ENCODE measurements at places on chromosomes 1 and 21.

- DNase-seq: peak; percentile 66
These were observed 43.7 kb downstream of the BACH1 start for GRCh38 chr21:29342363-29342957.

GRCh38 chr1:84847253-84848250 is 45.5 kb downstream of the LPAR3 start:
- DNase-seq: no peak

DNA sequence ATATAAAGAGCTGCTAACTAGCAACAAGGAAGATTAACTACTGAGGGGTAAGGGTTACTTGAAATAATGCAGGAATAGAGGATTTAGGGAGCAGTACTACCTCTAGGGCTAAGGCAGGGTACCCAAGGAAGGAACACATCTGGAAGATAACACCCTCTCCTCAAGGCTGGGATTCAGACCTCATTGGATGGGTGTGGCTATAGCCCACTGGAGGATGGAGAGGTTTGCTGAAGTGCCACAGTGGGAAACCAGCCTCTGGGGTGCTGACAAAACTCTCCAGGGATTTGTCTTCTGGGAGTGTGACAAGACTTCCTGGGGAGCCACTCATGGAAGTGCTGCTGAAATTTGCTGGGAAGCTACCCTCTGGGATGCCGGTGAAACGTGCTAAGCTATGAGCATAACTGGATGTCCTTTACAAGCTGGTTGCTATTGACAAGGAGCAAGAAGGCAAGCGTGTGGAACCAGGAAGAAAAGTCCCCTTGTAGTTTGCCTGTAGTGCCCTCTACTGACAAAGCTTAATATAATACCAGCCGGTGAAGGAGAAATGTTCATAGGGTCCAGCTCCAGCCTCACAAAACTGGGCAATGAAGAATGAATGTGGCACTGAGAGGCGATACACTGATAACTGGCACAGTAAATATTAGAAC is 122.8 kb upstream of the USP24 start:
- DNase-seq: no peak

- no peak for DNase-seq
These were observed 115.1 kb downstream of the ETS2 start for GRCh38 chr21:38920631-38921398.

DNA sequence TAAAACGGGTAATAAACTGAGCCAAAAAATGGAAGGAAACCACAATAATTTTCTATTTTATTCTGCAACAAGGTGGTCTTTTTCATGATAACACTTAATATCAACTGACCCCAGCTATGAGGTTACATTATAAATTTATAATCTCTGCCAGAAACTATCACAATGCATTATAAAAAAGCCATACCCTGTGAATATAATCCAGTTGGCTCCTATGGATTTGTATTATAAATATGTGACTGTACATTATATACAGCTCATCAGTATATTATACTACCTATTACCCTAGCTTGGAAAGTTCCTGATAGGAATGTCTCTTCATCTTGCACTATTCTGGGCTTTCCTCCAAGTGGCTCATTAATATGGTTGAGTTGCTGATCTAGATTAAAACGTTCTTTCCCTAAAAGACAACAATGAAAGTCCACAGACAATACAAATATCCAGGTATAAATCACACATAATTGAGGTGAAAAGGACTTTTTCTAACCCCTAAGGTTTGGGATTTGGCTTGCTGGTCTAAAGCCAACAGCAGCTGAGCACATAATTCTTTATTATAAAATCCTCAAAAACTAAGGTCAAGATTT is 487.7 kb downstream of the TTLL7 start:
- DNase-seq: no peak

DNA sequence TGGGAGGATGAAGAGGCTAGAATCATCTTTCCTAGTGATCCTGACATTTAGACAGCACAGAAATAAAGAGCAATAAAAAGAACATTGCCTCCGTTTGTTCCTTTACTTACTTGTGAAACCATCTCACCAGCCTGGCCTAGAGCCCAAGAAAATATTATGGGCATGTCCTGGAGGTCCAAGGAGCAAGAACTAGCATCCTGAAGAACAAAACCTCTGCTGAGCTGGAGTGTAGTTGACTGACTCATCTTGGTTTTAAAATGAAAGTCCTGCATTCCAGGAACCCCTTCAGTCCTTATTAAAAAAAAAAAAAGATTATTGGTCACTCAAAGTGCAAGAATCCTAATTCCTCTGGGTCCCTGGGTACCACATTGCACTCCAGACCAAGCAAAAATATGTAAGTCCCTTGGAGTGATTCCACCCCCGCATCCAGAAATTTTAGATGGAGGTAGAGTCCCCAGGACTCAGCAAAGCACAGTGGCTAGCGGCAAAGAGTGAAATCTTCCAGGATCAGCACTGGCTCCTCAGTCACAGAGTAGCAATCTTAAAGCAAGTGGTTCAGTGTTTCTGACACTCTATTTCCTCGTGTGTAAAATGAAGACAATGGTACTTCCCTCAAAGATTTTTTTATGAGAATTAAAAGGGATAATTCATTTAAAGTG is 7.0 kb downstream of the SMCP start:
- DNase-seq: no peak

DNA sequence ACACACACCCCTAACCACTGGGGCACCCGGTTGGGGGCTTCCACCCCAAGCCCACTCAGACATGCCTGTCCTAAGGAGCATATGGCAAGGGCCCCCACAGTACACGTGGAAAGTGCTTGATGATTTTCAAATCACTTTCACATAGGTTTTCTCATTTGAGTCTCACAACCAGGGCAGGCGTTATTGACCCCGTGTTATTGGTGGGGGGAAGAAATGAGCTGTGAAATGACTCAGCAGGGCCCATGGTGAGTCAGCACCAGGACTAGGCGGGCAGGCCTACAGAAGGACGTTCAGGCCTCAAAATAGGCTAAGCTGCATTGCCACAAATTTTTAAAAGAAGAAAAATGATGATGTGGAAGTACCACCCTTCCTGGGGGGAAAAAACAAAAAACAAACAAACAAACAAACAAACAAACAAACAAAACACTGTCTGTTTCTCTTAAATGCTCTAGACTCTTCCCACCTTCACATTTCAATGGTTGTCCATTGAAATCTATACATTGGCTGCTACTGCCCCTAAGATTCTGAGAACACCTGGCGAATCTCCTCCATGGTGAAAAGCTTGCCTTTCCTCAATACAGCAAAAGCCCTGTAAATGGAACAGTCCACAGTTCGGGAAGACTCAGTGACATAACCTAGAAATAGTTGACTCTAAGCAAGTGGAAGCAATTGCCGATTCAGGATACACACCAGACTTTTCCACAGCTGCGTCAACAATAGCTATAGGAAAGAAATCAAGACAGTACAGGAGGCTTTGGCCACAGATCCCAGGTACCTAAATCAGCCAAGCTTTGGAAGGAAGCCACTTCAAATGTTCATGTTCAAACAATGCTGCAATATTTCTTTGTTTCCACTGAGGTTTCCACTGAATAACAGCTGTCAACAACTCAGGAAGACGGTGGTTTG is 234.7 kb downstream of the TOMM20 start:
- DNase-seq: peak; percentile 36

DNA sequence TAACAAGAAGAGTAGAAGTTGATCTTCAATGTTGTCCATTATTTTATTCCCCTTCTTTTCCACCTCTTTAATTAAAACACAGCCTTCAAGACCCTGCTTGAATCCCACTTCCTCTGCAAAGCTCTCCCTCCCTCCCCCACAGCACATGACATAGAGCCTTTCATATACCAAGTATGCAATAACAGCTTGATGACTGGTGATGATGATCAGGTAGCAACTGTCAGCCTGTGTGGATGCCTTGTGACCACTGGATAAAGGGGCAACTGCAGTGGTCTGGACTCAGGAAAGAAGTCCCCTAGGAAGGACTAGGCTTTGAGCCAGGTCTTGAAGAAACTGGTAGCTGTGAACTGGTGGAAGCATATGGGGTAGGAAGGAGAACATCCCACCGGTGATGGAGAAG is 53.8 kb upstream of the PRDX6 start:
- DNase-seq: no peak

DNA sequence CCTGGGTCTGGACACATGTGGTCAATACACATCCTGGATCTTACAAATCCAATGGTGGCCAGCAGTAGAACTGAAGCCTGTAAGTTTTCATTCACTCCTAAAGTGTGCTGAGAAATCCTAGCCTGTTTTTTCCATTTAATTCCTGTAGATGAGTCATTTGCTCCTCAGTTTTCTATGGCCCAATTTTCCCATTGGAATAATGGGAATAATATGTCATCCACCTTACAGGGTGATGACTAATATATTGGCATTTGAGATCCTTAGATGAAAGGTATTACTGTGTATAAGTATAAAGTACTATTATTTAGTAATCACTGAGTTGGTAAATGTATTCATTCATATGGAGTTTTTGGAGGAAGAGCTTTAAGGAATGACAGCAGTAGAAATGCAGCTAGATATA is 89.7 kb upstream of the ADAR start:
- no peak for DNase-seq

DNA sequence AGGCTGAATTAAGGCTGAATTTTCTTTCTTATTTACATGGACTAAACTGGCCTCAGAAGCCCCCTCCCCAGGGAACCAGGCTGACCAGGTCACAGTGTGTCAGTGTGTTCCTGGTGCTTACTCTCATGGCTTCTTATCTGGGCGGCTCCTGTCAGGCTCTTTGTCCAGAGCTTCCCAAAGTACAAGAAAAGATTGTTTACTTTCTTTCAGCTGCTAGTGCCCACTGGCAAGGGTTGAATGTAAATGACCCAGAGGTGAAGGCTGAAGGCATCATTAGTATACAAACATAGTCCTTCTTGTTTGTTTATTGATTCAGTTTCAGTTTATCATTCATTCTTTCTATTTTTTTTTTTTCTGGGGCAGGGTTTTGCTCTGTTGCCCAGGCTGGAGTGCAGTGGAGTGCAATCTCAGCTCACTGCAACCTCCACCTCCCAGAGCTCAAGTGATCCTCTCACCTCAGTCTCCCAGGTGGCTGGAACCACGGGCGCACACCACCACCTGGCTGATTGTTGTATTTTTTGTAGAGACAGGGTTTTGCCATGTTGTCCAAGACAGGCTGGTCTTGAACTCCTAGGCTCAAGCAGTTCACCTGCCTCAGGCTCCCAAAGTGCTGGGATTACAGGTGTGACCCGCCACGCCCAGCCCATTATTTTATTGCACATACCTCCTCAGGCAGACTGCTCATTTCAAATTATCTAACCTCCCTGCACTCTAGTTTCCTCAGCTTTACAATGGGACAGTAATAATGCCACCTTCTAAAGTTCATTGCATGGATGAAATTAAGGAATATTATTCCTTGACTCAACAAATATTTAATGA is 9.8 kb upstream of the KDM4A start:
- no peak for DNase-seq

DNA sequence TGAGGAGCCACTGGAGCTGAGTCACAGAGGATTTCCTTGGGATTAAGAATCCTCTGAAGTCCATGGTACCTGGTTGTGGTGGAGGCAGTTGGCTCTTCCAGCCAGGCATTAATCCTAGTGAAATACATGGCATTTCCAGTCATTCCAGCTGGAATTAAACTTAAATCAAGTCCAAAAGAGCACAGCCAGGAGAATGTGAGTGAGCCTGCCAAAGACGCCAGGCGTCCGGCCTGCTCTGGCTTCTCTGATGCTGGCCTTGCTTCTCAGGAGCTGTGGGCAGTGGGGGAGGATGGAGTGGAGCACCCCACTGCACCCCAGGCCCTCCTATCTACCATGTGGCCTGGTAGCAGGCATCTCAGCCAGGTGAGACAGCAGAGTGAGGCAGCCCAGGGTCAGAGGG is 23.4 kb upstream of the TENT5C start:
- no peak for DNase-seq

DNA sequence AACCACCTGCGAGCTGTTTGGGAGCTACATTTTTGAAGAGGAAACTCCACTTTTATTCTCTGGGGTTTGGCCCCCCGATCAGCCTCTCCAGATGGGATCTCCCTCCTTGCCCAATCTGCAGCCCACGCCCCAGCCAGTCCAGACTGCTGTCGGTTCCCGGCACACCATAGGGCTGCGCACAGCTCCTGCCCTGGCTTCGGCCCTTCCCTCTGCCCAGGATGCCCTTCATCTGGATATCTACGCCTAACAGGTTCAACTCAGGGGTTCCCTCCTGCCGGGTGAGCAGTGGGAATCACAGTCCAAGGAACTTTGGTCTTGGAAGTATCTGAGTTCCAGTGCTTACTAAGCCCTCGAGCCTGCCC is 135.3 kb downstream of the KAZN start:
- DNase-seq: no peak

GRCh38 chr1:231653632-231654031 is 27.0 kb downstream of the DISC1 start:
- no peak for DNase-seq

DNA sequence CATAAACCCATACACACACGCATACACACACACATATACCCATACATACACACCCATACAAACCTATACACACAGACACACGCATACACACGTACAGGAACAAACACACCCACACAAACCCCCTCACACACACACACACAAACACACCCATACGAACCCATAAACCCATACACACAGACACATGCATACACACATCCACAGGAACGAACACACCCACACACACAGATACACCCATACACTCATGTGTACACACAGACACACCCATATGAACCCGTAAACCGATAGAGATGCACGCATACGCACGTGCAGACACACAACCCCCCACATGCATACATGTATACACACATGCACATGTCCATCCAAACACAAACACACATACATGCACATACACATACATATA is 9.5 kb downstream of the WNT9A start:
- no peak for DNase-seq

GRCh38 chr1:6771441-6771769 is 13.8 kb upstream of the CAMTA1 start:
- no peak for DNase-seq

DNA sequence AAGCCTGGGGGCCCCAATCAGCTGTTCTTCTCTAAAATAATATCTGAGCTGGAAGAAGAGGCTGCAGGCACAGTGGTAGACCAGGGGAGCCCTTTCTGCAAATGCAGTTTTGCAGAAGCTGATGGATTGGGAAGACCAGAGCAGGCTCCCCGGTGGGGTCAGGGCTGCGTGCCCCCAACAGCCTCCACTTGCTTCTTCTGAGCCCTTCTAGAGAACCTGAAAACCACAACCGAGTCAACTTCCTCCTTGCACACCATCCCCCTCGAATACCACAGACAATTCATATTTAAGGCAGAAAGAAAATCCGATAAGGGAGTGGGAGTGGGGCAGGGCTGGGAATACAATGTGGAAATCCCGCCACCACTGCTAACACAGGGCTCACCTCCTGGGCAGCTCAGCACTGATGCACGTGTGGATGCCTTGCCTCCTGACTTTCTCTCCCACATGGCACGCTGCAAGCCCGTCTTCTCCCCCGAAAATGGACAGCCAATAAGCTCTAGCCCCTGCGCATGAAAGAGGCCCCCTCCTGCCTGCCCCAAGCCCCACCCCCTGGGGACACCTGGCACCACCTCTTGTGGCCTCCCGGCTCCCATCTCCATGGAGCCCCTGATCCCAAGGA is 25.4 kb upstream of the ALDH4A1 start:
- peak; percentile 21 for DNase-seq

Measured in stimulated activated CD8-positive, alpha-beta memory T cell treated with anti-CD3 and anti-CD28 coated beads, Interleukin-2, amount 100 ng/mL, for 48 hours (primary cell).